ENCODE measurements at places on chromosomes 7 and 10.

GRCh38 chr7:117818232-117818631 is 55.0 kb downstream of the CTTNBP2 start:
- DNase-seq, result no peak

- DNase-seq, result no peak
Observed at GRCh38 chr10:79063071-79063491, 5.7 kb upstream of the ZMIZ1 start.

GRCh38 chr10:8229153-8229552 is 174.7 kb downstream of the GATA3 start:
- no peak for DNase-seq

DNA sequence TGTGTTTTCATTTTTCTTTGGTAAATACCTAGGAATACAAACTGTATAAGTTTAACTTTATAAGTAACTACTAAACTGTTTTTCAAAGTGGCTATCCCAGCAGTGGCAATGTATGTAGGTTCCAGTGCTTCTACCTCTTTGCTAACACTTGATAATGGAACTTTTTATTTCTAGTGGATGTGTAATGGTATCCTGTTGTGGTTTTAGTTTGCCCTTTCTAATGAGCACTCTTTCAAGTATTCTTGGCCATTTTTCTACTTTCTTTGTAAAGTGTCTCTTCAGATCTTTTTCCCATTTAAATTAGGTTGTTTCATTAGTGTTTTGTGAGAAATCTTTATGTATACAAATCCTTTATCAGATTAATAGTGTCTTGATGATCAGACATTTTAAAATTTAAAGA is 4.6 kb downstream of the KIF20B start:
- DNase-seq, result no peak

- no peak for DNase-seq
Observed at GRCh38 chr10:37476285-37476684, 350.9 kb downstream of the ANKRD30A start.

- DNase-seq, result no peak
Observed at GRCh38 chr10:17081431-17081830, 48.2 kb downstream of the CUBN start.

Data from stimulated activated CD4-positive, alpha-beta T cell treated with anti-CD3 and anti-CD28 coated beads, Interleukin-12 subunit alpha, Interleukin-12 subunit beta, amount 100 ng/mL, for 4 hours (primary cell).